Transverse colon (tissue), 4 donors: ENCODE measurements at places on chromosomes 4 and X. TPM values are rescaled to one million over a fixed set of nuclear protein-coding genes. Genes with fewer than 3 reads are reported as not detected.

The MPP1 gene
- total RNA-seq: 44.1 TPM

The SSX4B gene
- total RNA-seq: not detected

The GAGE12H gene
- not detected for total RNA-seq

The XAGE1B gene
- total RNA-seq: not detected

The HS3ST1 gene
- total RNA-seq: 3.2 TPM

GRCh38 chr4:128979934-128980333 is 113.4 kb downstream of the SCLT1 start:
- no peak for DNase-seq

- no peak for DNase-seq
Measured at GRCh38 chrX:110021258-110022022, 18.5 kb downstream of the TMEM164 start.

DNA sequence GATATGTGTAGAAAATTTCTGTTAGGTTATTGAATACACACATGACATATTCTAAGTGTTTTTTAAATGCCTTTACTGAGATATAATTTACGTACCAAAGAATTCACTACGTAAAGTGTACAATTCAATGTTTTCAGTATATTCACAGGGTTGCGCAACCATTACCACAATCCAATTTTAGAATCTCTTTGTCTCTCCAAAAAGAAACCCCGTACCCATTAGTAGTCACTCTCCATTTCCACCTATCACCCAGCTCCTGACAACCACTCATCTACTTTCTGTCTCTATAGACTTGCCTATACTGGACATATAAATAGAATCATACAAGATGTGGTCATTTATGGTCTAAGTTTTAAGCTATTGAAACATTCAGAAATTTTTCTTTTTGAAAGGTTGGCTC is 53.0 kb upstream of the FBXW7 start:
- DNase-seq: no peak

DNA sequence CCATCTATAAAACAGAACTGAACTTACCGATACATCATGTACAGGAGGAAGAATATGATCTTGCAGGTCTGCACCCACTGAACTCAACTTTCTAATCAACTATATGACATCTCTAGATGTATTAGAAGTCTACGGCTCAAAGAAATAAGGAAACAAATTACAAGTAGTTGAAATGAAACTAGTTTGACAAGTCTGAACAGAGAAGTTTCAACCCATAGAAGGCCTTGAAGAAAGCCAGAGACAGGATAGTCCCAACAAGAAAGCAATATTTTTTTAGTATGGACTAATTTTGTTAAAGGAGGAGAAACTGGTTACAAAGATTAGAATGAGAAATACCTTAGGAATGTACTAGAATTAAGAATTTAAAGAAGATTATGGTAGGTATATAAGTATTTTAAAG is at the start of gene TMPRSS11A:
TMPRSS11A (minus strand) TSS at position 138 of the 400 bp plus-strand sequence; CDS start at position 38, 100 bp downstream.
- no peak for DNase-seq

DNA sequence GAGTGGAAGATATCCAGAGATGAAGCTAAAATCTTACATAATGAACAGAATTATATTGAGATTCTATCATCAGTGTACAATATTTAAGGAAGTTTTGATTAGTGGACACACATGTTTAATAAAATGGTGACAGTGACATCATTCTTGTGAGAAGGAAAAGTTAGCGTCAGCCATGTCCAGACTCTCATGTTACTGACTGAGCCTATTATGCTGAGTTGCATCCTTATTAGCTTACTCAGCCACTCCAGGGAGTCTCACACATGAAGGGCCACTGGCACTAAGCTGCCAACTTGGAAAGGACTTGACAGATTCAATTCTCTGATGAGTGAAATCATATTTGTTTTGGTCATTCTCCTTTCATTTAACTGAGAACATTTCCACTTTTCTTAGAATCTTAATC is 170.6 kb downstream of the BANK1 start:
- DNase-seq: no peak

DNA sequence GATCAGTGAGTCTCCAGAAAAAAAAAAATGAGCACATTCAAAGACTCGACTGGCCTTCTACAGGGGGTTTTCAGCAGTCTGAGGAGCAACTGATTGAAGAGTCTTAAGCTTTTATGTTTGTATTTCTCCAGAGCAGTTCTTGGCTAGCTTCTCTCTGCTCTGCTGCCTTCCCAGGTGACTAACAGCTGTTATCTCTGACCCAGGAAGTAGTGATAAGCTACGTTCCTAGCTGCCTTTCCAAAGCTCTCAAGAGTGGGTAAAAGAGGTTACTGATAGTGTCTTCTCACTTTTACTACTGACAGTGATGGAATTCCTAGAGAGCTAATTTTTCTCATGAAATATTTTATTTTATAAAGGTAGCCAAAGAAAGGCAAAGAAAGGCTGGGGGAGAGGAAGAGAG is 66.6 kb downstream of the ENOX2 start:
- DNase-seq: no peak

DNA sequence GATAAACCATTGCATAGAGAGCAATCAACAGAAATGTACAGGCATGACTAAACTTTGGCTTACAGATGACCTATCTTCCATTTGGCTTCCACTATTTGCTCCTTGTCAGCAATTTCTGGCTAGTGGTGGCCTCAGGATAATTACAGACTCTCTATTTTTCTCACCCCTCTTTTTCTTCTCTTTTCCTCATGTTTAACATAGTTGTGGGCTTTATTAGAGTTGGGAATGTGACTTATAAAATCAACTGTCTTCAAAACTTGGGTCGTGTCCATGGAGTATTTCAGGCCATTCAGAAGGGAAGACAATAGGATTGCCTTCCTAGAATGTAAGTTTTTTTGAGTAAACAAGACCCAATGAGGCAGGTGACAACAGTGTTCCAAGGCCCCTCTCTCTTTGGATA is 236.2 kb downstream of the FRAS1 start:
- no peak for DNase-seq
